Breast epithelium (tissue), 4 donors: ENCODE measurements at places on chromosomes 7 and 10.

GRCh38 chr7:115359955-115360354, 438.1 kb downstream of the MDFIC start:
- no peak overlapping the region for H3K4me3 ChIP-seq
- no peaks in the 10 kb centered on the region for H3K36me3 ChIP-seq
- no peaks in the 10 kb centered on the region for H3K27me3 ChIP-seq
- no peak overlapping the region for H3K27ac ChIP-seq

GRCh38 chr7:74598558-74598957, 59.0 kb upstream of the GTF2I start:
- no peak for DNase-seq
- H3K27ac ChIP-seq, result no peak overlapping the region
- H3K4me3 ChIP-seq, result no peak overlapping the region
- H3K27me3 ChIP-seq, result no peaks in the 10 kb centered on the region
- H3K36me3 ChIP-seq, result no peaks in the 10 kb centered on the region

- H3K36me3 ChIP-seq, result peaks cover 12% of the 10 kb centered on the region
- H3K27me3 ChIP-seq, result no peaks in the 10 kb centered on the region
- no peak overlapping the region for H3K4me3 ChIP-seq
Measured at GRCh38 chr7:149552799-149553198, 55.2 kb upstream of the ZNF746 start.

- no peak for DNase-seq
- H3K4me3 ChIP-seq, result no peak overlapping the region
Measured at GRCh38 chr7:128435327-128435686, 20.4 kb upstream of the HILPDA start.

DNA sequence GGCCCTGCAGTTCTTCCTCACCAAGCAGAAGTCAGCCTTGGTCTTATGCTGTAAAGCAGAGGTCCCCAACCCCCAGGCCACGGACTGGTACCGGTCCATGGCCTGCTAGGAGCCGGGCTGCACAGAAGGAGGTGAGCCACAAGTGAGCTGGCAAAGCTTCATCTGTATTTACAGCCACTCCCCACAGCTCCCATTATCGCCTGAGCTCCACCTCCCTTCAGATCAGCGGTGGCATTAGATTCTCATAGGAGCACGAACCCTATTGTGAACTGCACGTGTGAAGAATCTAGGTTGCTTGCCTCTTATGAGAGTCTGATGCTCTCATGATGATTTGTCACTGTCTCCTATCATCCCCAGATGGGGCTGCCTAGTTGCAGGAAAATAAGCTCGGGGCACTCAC, 87.6 kb upstream of the NEBL start:
- H3K4me3 ChIP-seq, result no peak overlapping the region
- H3K27me3 ChIP-seq, result no peaks in the 10 kb centered on the region

DNA sequence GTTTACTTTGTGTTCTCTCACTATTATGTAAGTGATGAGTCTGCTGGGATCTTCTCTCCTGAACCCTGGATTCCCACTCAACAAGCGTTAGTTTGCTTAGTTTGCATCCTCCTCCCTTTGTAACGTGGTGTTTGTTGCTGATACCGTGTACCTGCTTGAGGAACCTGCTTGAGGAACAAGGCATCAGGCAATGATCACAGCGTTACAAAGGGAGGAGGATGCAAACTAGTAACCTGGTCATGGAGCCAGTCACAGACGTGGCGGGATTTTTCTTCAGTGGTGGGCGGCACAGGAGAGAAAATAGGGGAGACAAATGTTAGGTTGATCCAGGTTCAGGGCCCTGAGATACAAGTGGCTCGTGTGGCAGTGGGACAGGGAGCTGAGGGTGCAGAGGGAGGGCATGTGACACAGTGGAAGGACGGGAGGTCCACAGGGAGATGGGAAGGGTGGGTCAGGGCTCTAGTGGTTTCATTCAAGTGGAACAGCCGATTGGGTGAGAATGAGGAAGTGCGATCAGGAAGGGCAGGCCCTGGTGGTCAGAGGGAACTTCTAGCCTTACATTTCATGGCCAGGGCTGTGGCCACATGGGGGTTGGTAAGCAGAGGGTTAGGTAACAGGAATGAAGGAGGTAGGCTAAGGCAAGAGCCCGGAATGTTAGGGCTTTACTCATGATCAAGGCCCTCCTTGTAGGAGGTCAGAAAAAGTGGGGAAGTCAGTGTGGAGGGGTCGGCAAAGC, 38.0 kb downstream of the SNX10 start:
- H3K4me3 ChIP-seq, result no peak overlapping the region
- no peaks in the 10 kb centered on the region for H3K4me1 ChIP-seq
- DNase-seq, result no peak
- no peak overlapping the region for H3K27ac ChIP-seq
- H3K36me3 ChIP-seq, result no peaks in the 10 kb centered on the region

- H3K27ac ChIP-seq, result no peak overlapping the region
- H3K36me3 ChIP-seq, result no peaks in the 10 kb centered on the region
- H3K27me3 ChIP-seq, result no peaks in the 10 kb centered on the region
- H3K4me3 ChIP-seq, result no peak overlapping the region
- DNase-seq, result no peak
- H3K4me1 ChIP-seq, result no peaks in the 10 kb centered on the region
Measured at GRCh38 chr7:74625446-74625845, 32.1 kb upstream of the GTF2I start.

GRCh38 chr10:132996603-132997343, 54.4 kb upstream of the CFAP46 start:
- no peaks in the 10 kb centered on the region for H3K4me1 ChIP-seq
- H3K27ac ChIP-seq, result no peak overlapping the region
- no peaks in the 10 kb centered on the region for H3K36me3 ChIP-seq
- H3K4me3 ChIP-seq, result no peak overlapping the region
- no peak for DNase-seq

- H3K27me3 ChIP-seq, result no peaks in the 10 kb centered on the region
- H3K27ac ChIP-seq, result no peak overlapping the region
- no peak for DNase-seq
Measured at GRCh38 chr7:26441611-26442277, 150.1 kb downstream of the SNX10 start.

DNA sequence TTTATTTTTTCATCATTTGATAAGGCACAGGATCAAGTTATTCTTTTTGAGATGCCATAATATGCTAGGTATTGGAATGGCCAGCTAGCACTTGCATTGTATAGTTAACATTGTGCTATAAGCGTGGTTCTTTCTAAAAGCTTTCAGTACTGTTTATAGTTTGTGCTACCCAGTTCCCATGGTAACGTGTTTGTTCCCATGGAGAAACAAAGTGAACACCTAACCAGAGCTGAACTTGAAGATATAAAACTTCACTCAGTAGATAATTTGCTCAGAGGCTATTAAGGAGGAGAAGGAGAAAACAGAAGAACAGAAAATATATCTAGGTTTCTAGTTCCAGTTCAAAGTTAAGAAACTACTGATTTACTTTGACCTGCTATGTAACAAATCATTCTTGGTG, 23.6 kb upstream of the ITGB8 start:
- no peaks in the 10 kb centered on the region for H3K27me3 ChIP-seq
- H3K4me1 ChIP-seq, result no peaks in the 10 kb centered on the region
- H3K4me3 ChIP-seq, result no peak overlapping the region
- no peak for DNase-seq
- H3K36me3 ChIP-seq, result no peaks in the 10 kb centered on the region

- no peak for DNase-seq
- no peak overlapping the region for H3K4me3 ChIP-seq
- no peaks in the 10 kb centered on the region for H3K4me1 ChIP-seq
- H3K27ac ChIP-seq, result no peak overlapping the region
- H3K27me3 ChIP-seq, result no peaks in the 10 kb centered on the region
Measured at GRCh38 chr7:110090110-110090820, 1000.7 kb upstream of the LRRN3 start.

DNA sequence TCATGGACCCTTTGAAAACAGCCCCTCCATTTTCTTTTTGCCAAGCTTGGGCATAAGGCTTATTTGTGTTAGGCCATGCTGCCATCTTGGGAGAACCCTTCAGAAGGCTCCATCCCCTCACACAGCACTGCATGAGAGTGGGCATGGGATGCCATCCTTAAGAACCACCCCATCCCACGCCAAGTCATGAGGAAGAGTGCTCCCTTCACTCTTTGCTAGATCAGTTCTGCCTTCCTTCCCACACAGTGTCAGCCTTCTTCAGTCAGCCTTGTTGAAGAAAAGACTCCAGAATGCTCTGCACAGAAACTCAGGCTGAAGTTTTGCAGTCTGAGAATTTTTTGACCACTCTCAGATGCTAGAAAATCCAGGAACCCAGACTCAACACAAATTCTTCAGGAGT, 15.5 kb upstream of the CHN2 start:
- no peak overlapping the region for H3K27ac ChIP-seq
- H3K36me3 ChIP-seq, result no peaks in the 10 kb centered on the region
- no peak overlapping the region for H3K4me3 ChIP-seq
- H3K27me3 ChIP-seq, result no peaks in the 10 kb centered on the region
- no peak for DNase-seq

GRCh38 chr7:55053651-55054571, 35.1 kb downstream of the EGFR start:
- no peaks in the 10 kb centered on the region for H3K36me3 ChIP-seq
- H3K4me1 ChIP-seq, result peaks cover 7% of the 10 kb centered on the region
- peak overlapping the region; percentile 92 for H3K27ac ChIP-seq
- peak overlapping the region; percentile 15 for H3K4me3 ChIP-seq
- DNase-seq, result no peak

- no peak for DNase-seq
- no peaks in the 10 kb centered on the region for H3K36me3 ChIP-seq
- H3K27me3 ChIP-seq, result no peaks in the 10 kb centered on the region
- H3K27ac ChIP-seq, result peak overlapping the region; percentile 75
- no peak overlapping the region for H3K4me3 ChIP-seq
Measured at GRCh38 chr10:71750124-71750841, 23.0 kb downstream of the VSIR start.

GRCh38 chr7:2247141-2247995, 5.3 kb downstream of the NUDT1 start:
- H3K4me3 ChIP-seq, result peak overlapping the region; percentile 26
- H3K27me3 ChIP-seq, result no peaks in the 10 kb centered on the region
- H3K36me3 ChIP-seq, result no peaks in the 10 kb centered on the region
- no peak for DNase-seq
- no peaks in the 10 kb centered on the region for H3K4me1 ChIP-seq

DNA sequence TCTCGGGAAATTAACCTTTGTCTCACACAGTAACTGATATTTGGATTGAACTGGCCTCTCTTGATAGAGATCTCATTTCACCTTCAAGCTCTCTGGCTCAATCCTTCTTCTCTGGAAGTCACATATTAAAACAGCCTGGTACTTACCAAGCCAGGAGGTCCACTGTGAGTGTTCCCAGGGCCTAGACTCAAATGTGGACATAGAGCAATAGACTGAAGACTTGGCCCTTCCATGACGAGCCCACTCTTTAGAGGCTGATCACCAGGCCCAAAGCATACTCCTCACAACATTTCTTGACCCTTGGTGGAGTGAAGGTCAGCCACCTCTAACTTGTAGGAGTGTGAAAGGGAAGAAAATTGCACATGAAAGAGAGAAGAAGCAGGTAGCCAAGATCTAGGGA, 38.5 kb downstream of the COL1A2 start:
- no peaks in the 10 kb centered on the region for H3K27me3 ChIP-seq
- no peaks in the 10 kb centered on the region for H3K4me1 ChIP-seq
- no peak overlapping the region for H3K4me3 ChIP-seq
- DNase-seq, result no peak
- no peak overlapping the region for H3K27ac ChIP-seq

- no peaks in the 10 kb centered on the region for H3K36me3 ChIP-seq
- H3K4me3 ChIP-seq, result no peak overlapping the region
- H3K4me1 ChIP-seq, result peaks cover 11% of the 10 kb centered on the region
- no peak for DNase-seq
Measured at GRCh38 chr7:151758622-151759540, 118.0 kb downstream of the PRKAG2 start.

GRCh38 chr10:99711129-99711719, 20.7 kb downstream of the COX15 start:
- no peak overlapping the region for H3K27ac ChIP-seq
- no peak overlapping the region for H3K4me3 ChIP-seq
- no peaks in the 10 kb centered on the region for H3K27me3 ChIP-seq
- DNase-seq, result no peak
- no peaks in the 10 kb centered on the region for H3K36me3 ChIP-seq

GRCh38 chr10:110304394-110304779, 333 bp downstream of the SMNDC1 start:
- H3K4me3 ChIP-seq, result peak overlapping the region; percentile 80
- DNase-seq, result peak; percentile 53
- no peaks in the 10 kb centered on the region for H3K27me3 ChIP-seq
- H3K36me3 ChIP-seq, result no peaks in the 10 kb centered on the region

DNA sequence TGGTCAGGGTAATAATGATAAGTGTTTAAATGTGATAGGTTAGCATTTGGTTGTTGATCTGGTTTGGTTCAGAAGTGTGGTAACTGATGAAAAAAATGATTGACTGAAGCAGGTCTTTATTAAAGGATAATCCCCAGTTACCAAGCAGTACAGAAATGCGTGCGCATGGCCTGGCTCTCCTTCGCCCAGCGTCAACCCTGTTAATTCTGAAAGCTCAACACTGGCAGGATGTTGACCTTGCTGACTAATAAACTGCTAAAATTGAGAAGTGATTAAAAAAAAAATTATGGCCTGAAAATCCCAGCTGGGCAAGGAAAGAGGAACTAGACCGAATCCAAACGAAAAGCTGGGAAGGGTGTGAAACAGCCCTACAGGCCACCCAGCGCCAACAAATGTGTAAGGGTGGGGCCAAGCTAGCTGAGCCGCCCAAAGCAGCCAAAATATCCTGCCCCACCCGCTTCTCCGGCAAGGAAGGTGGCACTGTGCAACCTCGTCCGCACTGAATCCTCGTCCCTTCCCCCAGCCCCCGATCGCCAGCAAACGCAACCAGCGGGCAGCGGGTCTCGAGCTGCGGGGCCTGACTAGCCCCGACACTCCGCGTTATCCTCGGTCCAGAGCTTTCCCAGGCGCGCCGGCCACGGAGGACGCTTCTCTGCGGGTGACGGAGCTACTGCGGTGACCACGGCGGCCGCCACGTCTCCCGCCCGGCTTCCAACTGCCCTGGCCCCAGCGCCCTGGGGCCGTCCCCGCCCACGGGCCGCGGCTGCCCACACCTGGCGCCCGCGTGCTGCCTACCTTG, 561 bp downstream of the SHTN1 start:
- peak overlapping the region; percentile 77 for H3K4me3 ChIP-seq
- peak; percentile 56 for DNase-seq
- peak overlapping the region; percentile 98 for H3K27ac ChIP-seq
- H3K27me3 ChIP-seq, result no peaks in the 10 kb centered on the region
- no peaks in the 10 kb centered on the region for H3K4me1 ChIP-seq
- H3K36me3 ChIP-seq, result no peaks in the 10 kb centered on the region
